ENCODE measurements at places on chromosomes 12 and 14. TPM values are rescaled to one million over a fixed set of nuclear protein-coding genes. Genes with fewer than 3 reads are reported as not detected.

DNA sequence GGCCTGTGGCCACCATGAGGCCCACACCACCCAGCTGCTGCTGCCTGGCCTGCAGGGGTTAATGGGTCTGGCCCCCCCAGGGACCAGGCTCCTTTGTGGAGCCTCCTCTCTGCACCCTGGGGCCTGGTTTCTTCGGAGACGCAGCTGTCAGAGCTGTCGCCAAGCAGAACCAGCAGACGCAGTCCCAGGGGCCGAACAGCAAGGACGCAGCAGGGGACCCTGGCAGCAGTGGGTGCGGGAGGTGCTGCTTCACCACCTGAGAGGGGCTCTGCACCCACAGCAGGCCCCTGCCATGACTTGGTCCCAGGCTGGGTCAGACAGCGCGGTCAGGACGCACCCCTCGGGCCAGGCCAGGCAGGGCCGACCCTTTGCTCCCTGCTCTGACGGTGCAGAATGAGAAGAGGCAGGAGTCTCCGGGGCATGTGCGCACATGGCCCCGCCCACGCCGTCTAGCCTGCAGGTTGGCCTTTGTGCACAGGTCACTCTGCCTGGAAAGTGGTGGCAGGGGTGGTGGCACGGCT lies 30.5 kb downstream of the JAG2 start:
- H3K36me3 ChIP-seq, result peaks cover 35% of the 10 kb centered on the region
- no peaks in the 10 kb centered on the region for H3K27me3 ChIP-seq
- no peak overlapping the region for H3K27ac ChIP-seq
- no peaks in the 10 kb centered on the region for H3K4me1 ChIP-seq

DNA sequence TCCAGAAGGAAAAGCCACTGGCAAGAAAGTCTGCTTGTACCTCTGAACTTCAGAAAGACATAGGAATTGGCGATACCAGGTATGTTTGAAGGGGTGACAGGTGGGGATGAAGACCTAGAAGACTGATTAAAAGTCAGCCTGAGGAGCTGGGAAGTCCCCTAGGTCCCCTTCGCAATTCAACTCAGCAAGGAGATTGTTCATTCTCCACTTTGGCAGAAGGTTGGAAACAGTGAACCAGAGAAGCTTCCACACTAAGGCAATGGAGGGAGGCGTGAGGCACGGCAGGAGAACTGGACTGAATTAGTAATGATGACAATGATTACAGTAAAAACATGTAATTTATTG lies 240.3 kb upstream of the TMPO start:
- H3K4me3 ChIP-seq, result no peak overlapping the region
- DNase-seq, result no peak
- H3K36me3 ChIP-seq, result no peaks in the 10 kb centered on the region
- no peak overlapping the region for H3K27ac ChIP-seq
- H3K4me1 ChIP-seq, result no peaks in the 10 kb centered on the region
- H3K27me3 ChIP-seq, result no peaks in the 10 kb centered on the region

- H3K4me3 ChIP-seq, result no peak overlapping the region
- DNase-seq, result no peak
- H3K27ac ChIP-seq, result no peak overlapping the region
- no peaks in the 10 kb centered on the region for H3K36me3 ChIP-seq
These were observed 114.7 kb downstream of the SLC8A3 start for GRCh38 chr14:70073924-70074566.

DNA sequence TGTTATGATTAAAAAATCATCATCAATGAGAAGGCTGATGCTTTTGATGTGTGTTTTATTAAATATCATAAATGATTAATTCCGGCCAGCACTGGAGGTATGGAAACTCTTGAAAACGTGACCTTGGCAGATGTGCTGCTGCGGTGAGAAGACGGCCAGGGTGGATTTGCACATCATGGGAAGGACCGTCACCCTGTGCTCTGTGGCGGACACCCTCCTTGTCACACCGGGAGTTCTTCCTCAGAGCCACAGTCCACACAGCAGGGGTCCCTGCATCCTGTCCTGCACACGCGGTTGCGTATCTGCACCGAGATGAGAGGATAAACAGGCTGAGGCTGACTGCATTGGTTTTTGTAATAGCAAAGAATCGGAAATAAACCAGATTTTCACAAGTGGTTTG lies 33.5 kb downstream of the FZD10 start:
- H3K27ac ChIP-seq, result no peak overlapping the region
- no peaks in the 10 kb centered on the region for H3K4me1 ChIP-seq
- H3K36me3 ChIP-seq, result no peaks in the 10 kb centered on the region
- no peak overlapping the region for H3K4me3 ChIP-seq

GRCh38 chr14:85248881-85249635 lies 280.9 kb upstream of the FLRT2 start:
- no peaks in the 10 kb centered on the region for H3K27me3 ChIP-seq
- DNase-seq, result no peak
- peaks cover 7% of the 10 kb centered on the region for H3K4me1 ChIP-seq
- H3K4me3 ChIP-seq, result no peak overlapping the region
- no peak overlapping the region for H3K27ac ChIP-seq

- H3K27ac ChIP-seq, result no peak overlapping the region
- no peak for DNase-seq
- H3K4me1 ChIP-seq, result no peaks in the 10 kb centered on the region
- H3K27me3 ChIP-seq, result no peaks in the 10 kb centered on the region
- H3K36me3 ChIP-seq, result no peaks in the 10 kb centered on the region
These were observed 96.6 kb upstream of the NEDD1 start for GRCh38 chr12:96810477-96810876.

GRCh38 chr12:16269946-16270345 lies 7.5 kb downstream of the SLC15A5 start:
- H3K27me3 ChIP-seq, result no peaks in the 10 kb centered on the region
- no peak overlapping the region for H3K27ac ChIP-seq
- H3K36me3 ChIP-seq, result no peaks in the 10 kb centered on the region
- DNase-seq, result no peak
- H3K4me3 ChIP-seq, result no peak overlapping the region
- no peaks in the 10 kb centered on the region for H3K4me1 ChIP-seq

GRCh38 chr14:65422088-65422834 lies 9.7 kb downstream of the FUT8 start:
- no peak overlapping the region for H3K4me3 ChIP-seq
- no peaks in the 10 kb centered on the region for H3K4me1 ChIP-seq

DNA sequence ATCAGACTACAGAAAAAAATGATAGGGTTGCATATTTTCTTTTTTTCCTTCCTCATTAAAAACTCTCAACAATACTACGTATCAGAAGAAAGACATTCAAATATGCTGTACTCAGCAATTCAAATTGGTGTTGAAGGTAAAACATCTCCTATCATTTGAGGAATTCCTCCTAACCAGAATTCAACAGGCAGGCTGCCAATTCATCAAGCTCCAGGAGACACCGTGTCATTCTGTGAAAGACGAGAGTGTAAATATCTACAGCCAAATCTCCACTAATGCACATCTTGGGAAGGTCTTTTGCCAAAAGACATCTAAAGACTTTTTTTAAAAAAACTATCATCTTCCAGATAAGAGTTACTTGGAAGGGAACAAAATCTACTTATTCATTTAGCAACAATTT lies 26.6 kb downstream of the NT5DC3 start:
- no peaks in the 10 kb centered on the region for H3K4me1 ChIP-seq
- no peak overlapping the region for H3K4me3 ChIP-seq
- no peaks in the 10 kb centered on the region for H3K36me3 ChIP-seq
- no peaks in the 10 kb centered on the region for H3K27me3 ChIP-seq

- H3K27ac ChIP-seq, result no peak overlapping the region
- H3K4me1 ChIP-seq, result peaks cover 9% of the 10 kb centered on the region
- H3K27me3 ChIP-seq, result peaks cover 33% of the 10 kb centered on the region
- H3K36me3 ChIP-seq, result no peaks in the 10 kb centered on the region
- no peak overlapping the region for H3K4me3 ChIP-seq
These were observed 9.8 kb upstream of the PARP11 start for GRCh38 chr12:3882896-3883564.

RTRAF gene
- total RNA-seq, result 237 TPM

DPY19L2 gene
- total RNA-seq, result 52.1 TPM

GPRC5D gene
- total RNA-seq, result not detected

COX8C gene
- 1.3 TPM for total RNA-seq
